Hypothalamus (tissue), 51 donors: ENCODE measurements at places on chromosomes 11 and 22.

GRCh38 chr11:92867913-92868619 is 101.4 kb upstream of the MTNR1B start:
- no peak for DNase-seq

- no peak for DNase-seq
Observed at GRCh38 chr11:120941000-120941399, 82.9 kb upstream of the TBCEL start.

- DNase-seq: no peak
Observed at GRCh38 chr11:2571598-2572281, 126.9 kb downstream of the KCNQ1 start.

GRCh38 chr11:19164230-19164855 is 37.4 kb downstream of the CSRP3 start:
- no peak for DNase-seq
